Thyroid gland (tissue), 4 donors: ENCODE measurements at places on chromosomes 5 and 9.

GRCh38 chr9:121252104-121252851 lies 15.7 kb upstream of the GSN start:
- no peaks in the 10 kb centered on the region for H3K36me3 ChIP-seq
- no peak overlapping the region for H3K4me3 ChIP-seq
- H3K4me1 ChIP-seq, result no peaks in the 10 kb centered on the region
- DNase-seq, result no peak

GRCh38 chr5:107571621-107572536 lies 98.9 kb downstream of the EFNA5 start:
- peak overlapping the region; percentile 60 for H3K27ac ChIP-seq
- H3K36me3 ChIP-seq, result no peaks in the 10 kb centered on the region

- H3K36me3 ChIP-seq, result no peaks in the 10 kb centered on the region
- peak overlapping the region; percentile 80 for H3K27ac ChIP-seq
- no peak for DNase-seq
- peaks cover 14% of the 10 kb centered on the region for H3K4me1 ChIP-seq
Measured at GRCh38 chr9:130765137-130766020, 69.7 kb upstream of the ABL1 start.

GRCh38 chr5:144549580-144549979 lies 378.9 kb downstream of the KCTD16 start:
- H3K27ac ChIP-seq, result no peak overlapping the region
- H3K4me3 ChIP-seq, result no peak overlapping the region
- no peaks in the 10 kb centered on the region for H3K27me3 ChIP-seq
- DNase-seq, result peak; percentile 45

DNA sequence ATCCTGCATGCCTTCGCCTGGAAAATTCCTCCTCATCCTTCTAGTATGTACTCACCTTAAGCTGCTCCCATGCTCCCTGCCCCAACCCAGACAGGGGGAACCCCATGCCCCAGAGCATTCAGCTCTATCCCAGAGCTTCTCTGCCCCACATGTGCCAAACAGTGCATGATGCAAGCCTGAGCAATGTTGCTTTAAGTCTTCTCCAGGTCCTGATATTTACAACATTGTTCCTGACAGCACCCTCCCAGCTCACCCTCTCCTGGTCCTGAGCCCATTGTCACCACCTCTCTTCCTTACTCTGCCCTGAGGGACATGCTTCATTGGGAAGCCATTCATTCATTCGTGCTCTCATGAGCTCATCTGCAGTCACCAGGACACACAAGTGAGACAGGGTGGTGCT lies 23.4 kb upstream of the BARX1 start:
- no peak overlapping the region for H3K4me3 ChIP-seq
- H3K4me1 ChIP-seq, result peaks cover 4% of the 10 kb centered on the region
- H3K27me3 ChIP-seq, result no peaks in the 10 kb centered on the region
- H3K27ac ChIP-seq, result no peak overlapping the region

- no peak overlapping the region for H3K27ac ChIP-seq
- H3K27me3 ChIP-seq, result no peaks in the 10 kb centered on the region
- H3K4me3 ChIP-seq, result no peak overlapping the region
- DNase-seq, result no peak
- no peaks in the 10 kb centered on the region for H3K4me1 ChIP-seq
- H3K36me3 ChIP-seq, result no peaks in the 10 kb centered on the region
Measured at GRCh38 chr5:146699664-146700418, 178.7 kb downstream of the PPP2R2B start.
